ENCODE measurements at places on chromosomes 5 and 9.
A peak's percentile ranks its signal among the peaks of the same experiment; 100 is the strongest.

- no peak for DNase-seq
Measured at GRCh38 chr5:33701951-33702350, 189.8 kb downstream of the ADAMTS12 start.

GRCh38 chr5:172251419-172251818, 32.1 kb downstream of the UBTD2 start:
- no peak for DNase-seq

DNA sequence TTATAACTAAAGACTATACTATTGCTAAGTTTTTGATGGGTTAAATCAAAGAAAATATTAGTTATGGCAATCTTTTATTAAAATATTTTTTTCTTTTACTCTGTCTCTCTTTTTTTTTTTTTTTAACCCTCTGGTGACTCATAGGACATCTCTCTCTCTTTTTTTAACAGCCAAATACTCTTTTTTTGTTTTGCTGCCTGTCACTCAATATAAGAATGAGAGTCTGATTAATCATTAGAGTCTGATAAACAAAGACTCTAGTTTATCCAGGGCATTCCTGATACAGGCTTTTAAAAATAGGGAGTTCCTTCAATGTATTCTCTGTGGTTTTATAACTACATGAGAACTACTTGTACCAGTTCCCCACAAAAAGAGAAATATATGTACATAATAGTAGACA, 77.3 kb downstream of the SLC38A9 start:
- no peak for DNase-seq

- DNase-seq = no peak
Measured at GRCh38 chr9:91307279-91307678, 54.4 kb downstream of the AUH start.

DNA sequence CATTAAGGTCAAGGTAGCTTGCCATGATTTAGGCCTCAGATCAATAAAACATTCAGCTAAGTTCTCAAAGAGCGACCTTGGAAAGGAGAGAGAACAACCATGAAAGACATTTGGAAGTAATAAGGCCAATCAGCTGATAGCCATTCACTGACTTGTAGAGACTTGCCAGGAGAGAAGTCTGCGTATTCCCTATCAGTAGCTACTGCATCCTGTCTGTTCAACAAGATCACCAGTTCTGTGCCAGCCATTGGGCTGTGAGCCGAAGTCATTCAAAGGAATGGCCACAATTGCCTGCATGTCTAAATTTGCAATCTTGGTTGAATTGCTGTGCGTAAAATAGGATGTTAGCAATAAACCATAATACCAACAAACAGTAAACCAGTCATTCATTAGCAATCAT, 219.8 kb downstream of the FBXL7 start:
- no peak for DNase-seq

DNA sequence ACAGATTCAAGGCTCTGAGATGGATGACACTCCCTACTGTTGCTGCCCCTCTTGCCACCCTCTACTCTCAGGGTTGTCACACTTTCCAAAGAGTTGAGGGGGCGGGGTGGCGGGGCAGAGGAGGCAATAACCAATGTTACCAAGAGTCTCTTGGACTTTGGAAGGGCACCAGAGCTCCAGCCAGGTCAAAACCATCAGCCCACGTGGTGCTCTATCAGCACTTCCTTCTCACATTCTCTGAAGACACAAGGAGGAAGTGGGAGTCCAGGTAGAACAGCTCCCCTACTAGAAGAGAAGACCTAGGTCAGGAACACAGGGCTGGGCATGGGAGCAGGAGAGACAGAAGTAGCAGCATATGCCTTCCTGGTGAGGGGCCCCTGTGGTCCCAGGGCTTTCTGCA, 33.0 kb upstream of the PIK3R1 start:
- no peak for DNase-seq

DNA sequence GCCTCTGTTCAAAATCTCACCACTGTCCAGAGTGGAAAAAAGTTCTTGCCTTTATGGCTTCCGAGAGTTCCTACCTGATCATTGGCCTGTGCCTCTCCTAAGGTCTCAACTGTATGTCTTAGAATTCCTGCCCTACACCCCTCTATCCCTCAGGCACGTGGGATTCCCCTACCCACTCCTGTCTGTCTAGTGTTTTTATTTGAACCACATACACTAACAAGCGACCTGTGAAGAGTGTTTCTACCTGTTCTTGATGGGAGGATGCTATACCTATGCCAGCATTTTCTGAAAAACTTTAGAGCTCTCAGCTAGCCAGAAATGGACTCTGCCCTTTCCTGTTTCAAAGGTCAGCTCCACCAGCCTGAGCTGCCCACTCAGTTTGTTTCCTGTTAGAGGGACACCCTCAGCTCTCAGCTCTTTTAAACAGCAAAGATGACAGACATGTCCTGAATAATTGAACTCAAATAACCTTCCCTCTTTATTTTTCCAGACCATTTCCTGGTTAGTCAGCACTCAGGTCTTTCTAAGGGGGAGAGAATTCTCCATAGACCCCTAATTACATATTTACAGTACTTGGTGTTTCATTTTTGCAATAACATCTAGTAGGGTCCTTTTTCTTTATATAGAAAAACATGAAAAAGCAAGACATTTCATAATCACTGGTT, 214.8 kb downstream of the AOPEP start:
- DNase-seq = peak; percentile 39

DNA sequence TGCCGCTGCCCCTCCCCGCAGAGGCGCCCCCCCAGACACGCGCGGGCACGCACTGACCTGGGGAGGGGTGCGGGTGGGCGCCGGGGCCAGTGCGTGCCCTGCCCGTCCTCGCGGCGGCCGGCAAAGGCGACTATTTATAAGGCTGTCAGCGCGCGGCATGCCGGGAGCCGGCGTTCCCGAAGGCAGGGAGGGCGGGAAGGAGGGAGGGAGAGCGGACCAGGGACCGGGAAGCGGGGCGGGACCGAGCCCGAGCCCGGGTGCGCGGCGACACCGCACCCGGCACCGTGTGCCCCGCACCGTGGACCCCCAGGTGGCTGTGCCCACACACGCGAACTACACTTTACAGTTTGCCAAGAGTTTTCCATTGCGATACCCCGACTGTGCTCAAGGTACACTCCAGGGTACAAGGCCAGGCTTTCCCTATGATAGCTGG, at the start of gene AK1:
Gene AK1 (minus strand): TSS at position 110 of the 433 bp plus-strand sequence. CDS start 3,058 bp downstream, outside the sequence.
- DNase-seq = peak; percentile 60

GRCh38 chr5:180289433-180289832, 2.5 kb downstream of the MAPK9 start:
- no peak for DNase-seq

DNA sequence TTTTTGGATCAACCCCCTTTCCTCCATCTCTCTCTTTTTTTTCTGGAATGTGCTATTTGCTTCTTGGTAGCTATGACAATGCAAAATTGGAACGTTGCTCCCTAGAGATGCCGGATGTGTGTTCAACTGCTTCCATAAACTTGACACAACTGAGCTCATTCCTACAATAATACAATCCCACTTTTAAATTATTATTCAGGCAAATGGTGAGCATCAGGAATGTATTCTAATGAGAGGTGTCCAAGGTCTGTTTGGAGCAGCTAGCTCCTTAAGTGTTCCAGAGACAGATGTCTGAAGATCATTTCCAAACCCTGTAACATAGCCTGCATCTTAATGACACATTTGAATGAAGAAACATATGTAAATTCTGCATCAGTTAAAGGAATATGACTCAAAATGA, 518.4 kb downstream of the TAF11L14 start:
- DNase-seq = no peak

DNA sequence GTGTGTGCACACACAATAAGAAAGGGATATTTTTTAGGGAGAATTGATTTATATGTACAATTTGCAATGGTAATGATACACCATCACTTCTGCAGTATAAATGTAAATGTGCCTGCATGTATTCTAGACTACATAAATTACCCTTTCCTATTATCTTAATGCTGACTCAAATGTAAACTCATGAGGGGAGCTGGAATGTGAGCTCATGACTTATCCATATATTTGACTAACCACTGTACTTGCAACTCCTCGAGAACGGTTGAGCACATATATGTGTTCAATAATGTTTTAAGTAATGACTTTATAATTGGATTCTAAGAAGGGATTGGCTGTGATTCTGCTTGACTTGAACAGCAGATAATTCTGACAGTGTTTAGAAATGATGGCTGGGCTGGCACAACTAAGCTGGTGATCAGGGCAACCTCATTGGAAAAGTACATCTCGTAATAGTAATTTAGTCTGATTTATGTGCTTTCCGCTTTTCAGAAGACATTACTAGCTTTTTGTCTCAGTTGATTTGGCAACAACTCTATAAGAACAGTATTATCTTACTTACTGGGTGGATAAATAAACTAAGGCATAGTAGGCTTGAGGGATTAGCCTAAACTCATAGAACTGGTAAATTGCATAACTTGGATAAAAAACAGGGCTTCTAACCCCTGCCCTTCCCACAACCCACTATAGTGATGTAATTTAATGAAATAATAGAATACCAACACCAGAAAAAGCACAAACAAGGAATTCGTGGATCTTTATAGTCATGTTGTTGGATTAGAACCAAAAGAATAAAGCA, 130.2 kb upstream of the SPEF2 start:
- DNase-seq = no peak

Data from ACHN (cell line).